NCI-H345 (cell line): ENCODE measurements at places on chromosomes 4 and X.

- no peak for DNase-seq
Measured at GRCh38 chrX:9569876-9570301, 105.0 kb downstream of the TBL1X start.

GRCh38 chr4:139915037-139915436 is 238.9 kb downstream of the MAML3 start:
- DNase-seq, result peak; percentile 11

DNA sequence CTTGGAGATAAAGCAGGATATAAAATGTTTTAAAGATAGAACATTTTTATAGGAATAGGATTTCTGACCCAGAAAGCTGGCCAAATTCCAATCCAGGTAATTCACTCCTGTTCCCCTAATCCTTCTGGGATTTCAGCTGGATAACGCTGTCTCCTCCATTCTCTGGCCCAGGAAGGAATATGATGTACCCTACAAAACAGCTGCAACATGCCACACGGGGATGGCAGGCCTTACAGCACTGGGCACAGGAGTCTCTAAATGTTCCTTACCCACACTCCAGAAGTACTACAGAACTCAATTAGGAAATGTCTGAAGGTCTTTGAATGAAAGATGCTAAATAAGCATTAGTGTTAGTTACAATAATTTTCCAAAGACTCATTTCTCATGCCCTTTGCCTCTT is 15.8 kb downstream of the CAMK2D start:
- DNase-seq, result no peak

GRCh38 chr4:99281261-99281660 is 9.5 kb downstream of the ADH1A start:
- no peak for DNase-seq

DNA sequence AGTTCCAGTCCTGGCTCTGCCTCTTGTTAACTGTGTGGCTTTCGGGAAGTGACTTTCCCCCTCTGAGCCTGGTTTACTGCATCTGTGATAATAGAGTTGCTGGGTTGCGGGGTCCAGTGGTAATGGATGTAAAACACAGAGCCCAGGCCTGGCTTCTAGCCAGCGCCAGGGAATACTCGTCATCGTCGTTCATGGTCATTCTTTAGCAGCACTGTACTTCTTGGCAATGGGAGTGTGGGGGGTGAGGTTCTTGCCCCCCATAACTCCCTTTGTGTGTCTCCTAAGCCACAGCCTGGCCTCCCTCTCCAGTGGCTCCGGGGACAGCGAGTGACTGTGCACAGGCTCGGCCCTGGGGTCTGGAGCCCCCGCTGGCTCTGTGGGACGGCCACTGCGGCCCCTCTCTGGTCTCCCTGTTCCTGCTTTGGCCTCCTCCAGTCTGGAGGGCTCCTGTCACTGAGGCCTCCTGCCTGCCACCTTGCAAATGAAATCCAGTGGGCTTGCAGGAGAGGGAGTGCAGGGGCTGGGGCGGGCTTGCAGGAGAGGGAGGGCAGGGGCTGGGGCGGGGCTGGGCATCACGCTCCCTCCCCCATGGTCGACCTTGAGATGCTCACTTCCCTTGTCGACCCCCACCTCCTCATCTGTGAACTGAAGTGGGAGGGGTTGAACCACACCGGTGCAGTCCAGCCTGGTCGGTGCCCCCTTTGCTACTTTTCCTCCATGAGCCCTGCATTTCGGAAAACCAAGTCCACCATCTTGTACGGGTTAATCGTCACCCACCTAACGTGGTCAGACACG is 13.2 kb downstream of the PSAPL1 start:
- no peak for DNase-seq

GRCh38 chr4:57147335-57148060 is 37.3 kb upstream of the IGFBP7 start:
- no peak for DNase-seq

DNA sequence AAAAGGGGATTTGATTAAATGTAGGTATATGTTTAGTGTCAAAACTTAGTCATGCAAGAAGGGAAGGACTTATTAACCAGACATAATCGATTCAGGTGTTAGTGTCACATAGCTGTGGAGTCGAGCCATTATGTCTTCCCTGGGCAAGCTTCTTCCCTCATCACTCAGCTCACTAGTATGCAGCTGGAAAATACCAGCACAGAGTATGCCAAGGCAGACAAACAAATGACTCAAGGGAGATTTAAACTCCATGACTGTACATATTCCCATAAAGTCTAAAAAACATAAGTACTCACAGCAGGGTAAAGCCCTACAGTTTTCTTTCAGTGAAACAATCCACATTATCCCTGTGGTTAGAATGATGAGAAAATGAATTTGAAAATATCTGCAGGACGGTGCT is 304.5 kb downstream of the CBLL2 start:
- no peak for DNase-seq

- no peak for DNase-seq
Measured at GRCh38 chrX:134406356-134407064, 53.5 kb upstream of the HPRT1 start.
